Naive thymus-derived CD4-positive, alpha-beta T cell (primary cell): ENCODE measurements at places on chromosomes 2 and 18. TPM values are rescaled to one million over a fixed set of nuclear protein-coding genes. Genes with fewer than 3 reads are reported as not detected.

The HADHB gene
- polyA plus RNA-seq = 112 TPM

The SFT2D3 gene
- polyA plus RNA-seq = 1.4 TPM

The CREG2 gene
- not detected for polyA plus RNA-seq

The SP5 gene
- not detected for polyA plus RNA-seq

- DNase-seq = no peak
Measured at GRCh38 chr2:88556026-88556425, 71.2 kb downstream of the EIF2AK3 start.

DNA sequence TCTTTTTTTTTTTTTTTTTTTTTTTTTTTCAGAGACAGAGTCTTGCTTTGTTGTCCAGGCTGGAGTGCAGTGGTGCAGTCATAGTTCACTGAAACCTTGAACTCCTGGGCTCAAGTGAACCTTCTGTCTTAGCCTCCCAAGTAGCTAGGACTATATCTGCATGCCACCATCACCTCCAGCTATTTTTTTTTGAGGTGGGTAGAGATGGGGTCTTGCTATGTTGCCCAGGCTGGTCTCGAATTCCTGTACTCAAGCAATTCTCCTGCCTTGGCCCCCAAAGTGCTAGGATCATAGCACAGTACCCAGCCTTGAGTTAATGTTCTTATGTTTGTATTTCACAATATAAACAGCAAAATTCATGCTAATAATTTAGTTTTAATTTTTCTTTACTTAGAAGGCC, 62.9 kb upstream of the IGFBP2 start:
- DNase-seq = no peak

DNA sequence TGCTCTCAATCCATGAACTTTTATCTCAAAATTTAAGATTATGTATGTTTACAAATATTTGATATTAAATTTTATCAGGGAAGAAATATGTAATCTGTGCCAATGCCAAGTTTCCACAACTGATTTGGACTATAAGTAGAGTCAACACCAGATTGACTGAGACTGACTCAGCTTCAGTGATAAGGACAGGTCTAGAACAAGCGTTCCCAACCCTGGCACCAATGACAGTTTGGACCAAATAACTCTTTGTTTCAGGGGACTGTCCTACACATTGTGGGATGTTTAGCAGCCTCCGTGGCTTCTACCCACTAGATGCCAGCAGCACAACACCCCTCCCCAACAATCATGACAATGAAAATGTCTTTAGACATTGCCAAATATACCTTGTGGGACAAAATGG, 165.3 kb downstream of the THADA start:
- DNase-seq = no peak

DNA sequence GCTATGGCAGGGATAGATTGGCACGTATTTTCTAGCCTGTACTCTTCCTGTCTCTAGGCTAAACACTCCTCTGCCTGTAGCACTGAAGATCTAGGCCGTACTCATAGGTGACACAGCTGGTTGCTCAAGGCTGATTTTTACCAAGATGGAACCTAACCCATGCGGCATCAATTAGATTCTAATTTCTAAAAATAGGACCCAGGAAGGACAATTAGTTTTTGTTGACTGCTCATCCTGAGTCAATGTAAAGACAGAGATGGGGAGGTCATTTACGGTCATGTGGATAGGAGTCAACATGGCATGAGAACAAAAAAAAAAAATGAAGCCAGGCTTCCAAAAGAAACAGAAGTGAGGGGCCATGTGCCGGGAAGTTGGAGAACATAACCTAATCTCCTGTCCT, 360.7 kb upstream of the ETAA1 start:
- DNase-seq = no peak

DNA sequence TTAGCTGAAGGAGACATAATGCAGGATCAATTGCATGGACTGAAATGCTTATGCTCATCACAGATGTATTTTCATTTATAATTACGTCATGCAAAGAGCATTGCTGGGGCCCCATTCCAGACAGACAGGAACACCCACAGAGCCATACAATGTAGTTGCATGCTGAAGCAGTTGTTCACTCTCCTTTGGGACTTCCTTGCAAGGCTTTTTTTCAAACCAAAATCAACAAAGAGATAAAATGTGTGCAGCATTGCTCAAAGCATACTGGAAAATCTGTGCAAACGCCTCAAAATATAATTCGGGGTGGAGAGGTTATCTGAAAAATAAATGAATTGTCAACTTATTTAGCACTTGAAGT, 463.2 kb downstream of the CDH2 start:
- no peak for DNase-seq
